ENCODE measurements at places on chromosomes 5 and 9. TPM values are rescaled to one million over a fixed set of nuclear protein-coding genes. Genes with fewer than 3 reads are reported as not detected.

- no peak for DNase-seq
- no peaks in the 10 kb centered on the region for H3K4me1 ChIP-seq
- no peak overlapping the region for H3K4me3 ChIP-seq
- H3K27ac ChIP-seq = no peak overlapping the region
- H3K36me3 ChIP-seq = no peaks in the 10 kb centered on the region
- H3K27me3 ChIP-seq = no peaks in the 10 kb centered on the region
Measured at GRCh38 chr5:54946306-54946819, 39.0 kb downstream of the ESM1 start.

DNA sequence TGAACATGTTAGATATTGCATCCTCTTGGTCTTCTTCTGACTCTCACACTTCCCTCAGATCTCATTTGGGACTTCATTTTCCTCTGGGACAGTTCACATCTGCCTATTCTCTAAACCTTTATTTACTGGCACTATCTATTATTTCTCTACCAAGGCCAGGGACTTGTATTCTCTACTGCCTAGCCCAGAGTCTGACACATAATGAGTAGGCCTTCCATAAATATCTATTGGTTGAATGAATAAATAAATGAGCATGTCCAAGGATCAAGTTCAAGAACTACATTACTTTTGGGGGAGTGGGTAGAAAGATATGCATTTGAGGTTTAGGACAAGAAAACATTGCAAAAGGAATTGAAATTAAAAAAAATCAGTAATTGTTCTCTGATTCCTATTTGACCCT is 250.3 kb downstream of the TRIM32 start:
- H3K4me3 ChIP-seq = no peak overlapping the region
- no peaks in the 10 kb centered on the region for H3K4me1 ChIP-seq
- H3K27me3 ChIP-seq = no peaks in the 10 kb centered on the region
- no peak overlapping the region for H3K27ac ChIP-seq
- DNase-seq = no peak

N4BP3 gene
- total RNA-seq = 1.7 TPM

GRXCR2 gene
- total RNA-seq = 7.7 TPM

SLC26A2 gene
- 5.9 TPM for total RNA-seq

DNA sequence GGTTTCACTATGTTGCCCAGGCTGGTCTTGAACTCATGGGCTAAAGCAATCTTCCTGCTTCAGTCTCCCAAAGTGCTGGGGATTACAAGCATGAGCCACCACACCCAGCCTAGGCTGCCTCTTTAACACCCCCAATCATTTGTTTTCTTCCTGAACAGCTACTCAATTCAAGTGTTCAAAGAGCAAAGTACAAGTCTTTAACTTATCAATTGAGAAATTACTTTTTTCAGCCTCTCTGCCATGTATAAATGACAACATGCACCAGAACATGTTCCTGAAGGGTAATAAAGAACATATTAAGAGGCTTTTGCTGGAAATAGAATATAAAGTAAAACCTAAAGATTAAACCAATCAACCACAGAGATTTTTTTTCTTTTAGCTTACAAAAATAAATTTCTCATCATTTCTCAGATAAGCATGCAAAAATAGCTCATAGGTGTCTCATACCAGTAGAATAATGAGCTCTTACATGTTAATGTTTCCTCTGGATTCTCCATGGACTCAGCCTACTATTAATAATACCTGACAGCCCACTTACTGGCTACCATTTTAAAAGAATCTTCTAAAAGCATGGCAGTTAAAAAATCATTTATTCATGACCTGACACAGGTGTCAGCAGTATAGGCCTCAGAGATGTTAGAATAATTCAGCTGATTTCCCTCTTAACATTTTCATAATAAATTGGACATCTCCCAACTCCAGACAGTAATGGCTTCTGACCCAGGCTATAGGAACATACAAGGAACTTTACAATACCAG is 60.0 kb downstream of the MCTP1 start:
- no peaks in the 10 kb centered on the region for H3K4me1 ChIP-seq
- no peak for DNase-seq
- H3K27me3 ChIP-seq = no peaks in the 10 kb centered on the region
- no peak overlapping the region for H3K4me3 ChIP-seq
- H3K36me3 ChIP-seq = no peaks in the 10 kb centered on the region

MROH2B gene
- not detected for total RNA-seq

DNA sequence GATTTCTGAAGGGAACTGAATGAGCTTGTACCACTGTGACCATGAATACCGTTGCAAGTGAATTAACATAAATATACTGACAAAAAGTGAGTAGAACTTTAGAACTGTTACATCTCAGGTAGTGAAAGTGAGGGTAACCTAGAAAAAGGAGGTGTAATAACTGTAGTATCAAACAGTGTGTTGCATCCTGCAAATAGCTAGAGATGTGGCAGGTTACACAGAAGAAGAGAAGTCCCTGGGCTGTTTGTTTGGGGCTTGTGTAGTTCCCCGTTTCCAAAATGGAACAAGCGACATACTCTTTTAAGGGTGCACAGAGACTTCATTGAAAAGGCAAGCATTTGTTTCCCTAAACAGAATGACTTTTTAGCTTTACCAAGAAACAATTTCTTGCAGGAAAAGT is 214.8 kb downstream of the NR3C1 start:
- no peak overlapping the region for H3K4me3 ChIP-seq
- no peaks in the 10 kb centered on the region for H3K27me3 ChIP-seq
- no peak for DNase-seq
- H3K36me3 ChIP-seq = no peaks in the 10 kb centered on the region

PCDHGA5 gene
- 6.8 TPM for total RNA-seq

GRCh38 chr9:100408546-100409175 is 18.3 kb upstream of the MSANTD3 start:
- peaks cover 13% of the 10 kb centered on the region for H3K27me3 ChIP-seq
- H3K36me3 ChIP-seq = no peaks in the 10 kb centered on the region
- H3K4me3 ChIP-seq = no peak overlapping the region
- no peak for DNase-seq

KIF12 gene
- total RNA-seq = not detected

DNA sequence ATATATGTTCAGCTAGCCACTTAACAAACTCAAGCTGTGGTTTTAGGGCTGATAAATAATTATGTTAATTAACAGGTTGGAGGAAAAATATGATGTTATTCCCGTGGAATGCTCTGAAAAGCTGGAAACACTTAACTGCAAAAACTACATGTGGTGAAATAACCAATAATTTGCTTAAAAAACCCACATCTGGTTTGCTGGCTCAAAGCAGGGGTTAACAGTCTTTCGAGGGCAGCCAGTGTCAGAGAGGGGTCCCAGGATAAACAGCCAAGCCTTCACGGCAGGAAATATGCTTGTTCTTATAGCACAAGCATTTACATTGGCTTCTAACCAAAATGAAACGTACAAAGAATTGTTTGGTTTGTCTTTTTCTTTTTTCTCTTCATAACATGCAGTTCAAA is 254.0 kb upstream of the GAS1 start:
- H3K27ac ChIP-seq = no peak overlapping the region
- no peaks in the 10 kb centered on the region for H3K36me3 ChIP-seq
- no peaks in the 10 kb centered on the region for H3K4me1 ChIP-seq
- H3K4me3 ChIP-seq = no peak overlapping the region

- no peaks in the 10 kb centered on the region for H3K4me1 ChIP-seq
- H3K27ac ChIP-seq = no peak overlapping the region
- no peak for DNase-seq
- peaks cover 81% of the 10 kb centered on the region for H3K36me3 ChIP-seq
- no peak overlapping the region for H3K4me3 ChIP-seq
- H3K27me3 ChIP-seq = no peaks in the 10 kb centered on the region
Measured at GRCh38 chr5:127549551-127549950, 32.1 kb downstream of the PRRC1 start.

HRH2 gene
- total RNA-seq = 78.7 TPM

DNA sequence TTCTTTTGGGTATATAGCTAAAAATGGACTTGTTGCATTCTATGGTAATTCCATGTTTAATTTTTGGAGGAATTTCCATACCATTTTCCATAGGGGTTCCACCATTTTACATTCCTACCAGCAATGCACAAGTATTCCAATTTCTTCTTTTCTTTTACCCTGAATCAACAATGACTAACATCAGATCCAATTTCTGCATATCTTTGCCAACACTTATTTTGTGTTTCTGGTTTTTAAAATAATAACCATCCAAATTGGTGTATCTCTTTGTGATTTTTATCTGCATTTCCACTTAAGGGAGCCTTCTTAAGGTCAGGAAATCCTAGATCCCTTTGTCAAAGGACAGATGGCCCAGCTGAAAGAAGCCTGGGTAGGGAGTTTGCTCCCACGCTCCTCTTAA is 29.5 kb upstream of the SMU1 start:
- no peaks in the 10 kb centered on the region for H3K36me3 ChIP-seq
- no peak overlapping the region for H3K4me3 ChIP-seq
- peaks cover 21% of the 10 kb centered on the region for H3K4me1 ChIP-seq
- no peak overlapping the region for H3K27ac ChIP-seq
- no peaks in the 10 kb centered on the region for H3K27me3 ChIP-seq
- no peak for DNase-seq

ISL1 gene
- total RNA-seq = not detected

- H3K4me1 ChIP-seq = peaks cover 16% of the 10 kb centered on the region
- no peak overlapping the region for H3K4me3 ChIP-seq
- H3K27ac ChIP-seq = peak overlapping the region; percentile 22
- no peaks in the 10 kb centered on the region for H3K27me3 ChIP-seq
- H3K36me3 ChIP-seq = no peaks in the 10 kb centered on the region
Measured at GRCh38 chr5:80707645-80708044, 52.9 kb upstream of the DHFR start.

- H3K4me1 ChIP-seq = no peaks in the 10 kb centered on the region
- no peaks in the 10 kb centered on the region for H3K36me3 ChIP-seq
- H3K4me3 ChIP-seq = no peak overlapping the region
- H3K27ac ChIP-seq = no peak overlapping the region
Measured at GRCh38 chr9:19720377-19720776, 68.5 kb downstream of the SLC24A2 start.

GRCh38 chr5:107361945-107362344 is 308.8 kb downstream of the EFNA5 start:
- H3K4me3 ChIP-seq = no peak overlapping the region
- DNase-seq = no peak
- H3K27ac ChIP-seq = no peak overlapping the region
- H3K27me3 ChIP-seq = no peaks in the 10 kb centered on the region
- peaks cover 51% of the 10 kb centered on the region for H3K4me1 ChIP-seq
- H3K36me3 ChIP-seq = no peaks in the 10 kb centered on the region

DNA sequence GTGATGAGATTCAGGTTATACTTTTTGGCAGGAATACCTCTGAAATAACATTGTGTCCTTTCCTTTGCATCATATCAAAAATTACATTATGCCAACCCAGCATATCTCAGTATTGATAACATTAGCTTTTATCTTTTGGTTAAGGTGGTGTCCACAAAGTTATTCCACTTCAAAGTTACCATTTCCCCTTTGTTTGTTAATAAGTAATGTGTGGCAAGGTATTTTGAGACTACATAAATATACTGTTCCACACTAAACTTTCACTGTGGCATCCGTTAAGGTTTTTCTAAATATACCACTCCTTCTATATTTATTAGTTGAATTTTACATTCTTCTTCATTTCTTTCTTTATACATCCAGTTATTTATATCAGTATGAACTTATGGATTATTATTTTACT is 14.1 kb upstream of the ARHGEF37 start:
- H3K27me3 ChIP-seq = no peaks in the 10 kb centered on the region
- H3K27ac ChIP-seq = no peak overlapping the region
- peaks cover 27% of the 10 kb centered on the region for H3K4me1 ChIP-seq
- no peaks in the 10 kb centered on the region for H3K36me3 ChIP-seq
- DNase-seq = no peak

- no peaks in the 10 kb centered on the region for H3K27me3 ChIP-seq
- DNase-seq = no peak
- H3K4me1 ChIP-seq = peaks cover 14% of the 10 kb centered on the region
- H3K4me3 ChIP-seq = no peak overlapping the region
Measured at GRCh38 chr5:55411876-55412275, 104.1 kb downstream of the MTREX start.

DNA sequence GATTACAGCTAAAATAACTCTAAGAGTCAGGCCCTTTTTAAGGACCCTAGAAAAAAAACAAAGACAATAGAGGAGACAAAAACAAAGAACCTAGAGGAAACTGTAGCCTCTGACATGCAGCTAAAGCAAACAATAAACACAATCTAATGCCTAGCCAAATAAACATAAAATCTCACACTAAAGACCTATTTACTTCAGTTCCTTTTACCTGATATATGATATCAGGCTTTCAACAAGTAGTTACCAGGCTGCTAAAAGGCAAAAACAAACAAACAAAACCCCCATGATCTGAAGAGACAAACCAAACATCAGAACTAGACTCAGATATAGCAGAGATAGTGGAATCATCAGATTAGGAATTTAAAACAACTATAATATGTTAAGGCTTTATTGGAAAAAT is 226.5 kb upstream of the POU5F2 start:
- DNase-seq = no peak
- H3K36me3 ChIP-seq = no peaks in the 10 kb centered on the region
- no peaks in the 10 kb centered on the region for H3K27me3 ChIP-seq

- no peaks in the 10 kb centered on the region for H3K4me1 ChIP-seq
- no peak for DNase-seq
- H3K27me3 ChIP-seq = no peaks in the 10 kb centered on the region
- H3K27ac ChIP-seq = no peak overlapping the region
- H3K36me3 ChIP-seq = no peaks in the 10 kb centered on the region
Measured at GRCh38 chr5:98163796-98164493, 609.5 kb upstream of the RGMB start.

GRCh38 chr5:138353560-138354080 is 1.1 kb downstream of the KDM3B start:
- peaks cover 7% of the 10 kb centered on the region for H3K36me3 ChIP-seq
- DNase-seq = no peak
- no peaks in the 10 kb centered on the region for H3K27me3 ChIP-seq
- H3K4me1 ChIP-seq = peaks cover 62% of the 10 kb centered on the region
- H3K4me3 ChIP-seq = peak overlapping the region; percentile 73

DNA sequence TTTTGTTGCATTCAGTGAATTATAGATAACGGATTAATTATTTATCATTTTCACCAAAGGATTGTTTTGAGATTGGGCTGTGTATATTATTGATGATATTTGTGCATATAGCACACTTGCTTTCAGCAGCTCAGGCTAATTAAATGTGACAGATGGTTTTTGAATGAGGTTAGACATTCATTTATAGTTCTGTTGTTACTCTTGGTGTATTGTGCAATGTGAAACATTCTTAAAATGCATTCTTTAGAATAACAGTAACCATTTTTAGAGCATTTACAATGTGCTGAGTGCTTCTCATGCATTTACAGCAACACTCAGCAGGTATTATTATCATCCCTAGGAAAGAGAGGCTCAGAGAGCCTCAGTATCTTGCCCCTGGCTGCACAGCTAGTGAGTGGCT is 23.8 kb downstream of the NANS start:
- no peak overlapping the region for H3K27ac ChIP-seq
- H3K4me1 ChIP-seq = peaks cover 6% of the 10 kb centered on the region
- DNase-seq = no peak
- H3K27me3 ChIP-seq = no peaks in the 10 kb centered on the region

- no peaks in the 10 kb centered on the region for H3K36me3 ChIP-seq
- H3K27me3 ChIP-seq = no peaks in the 10 kb centered on the region
- H3K4me1 ChIP-seq = peaks cover 16% of the 10 kb centered on the region
- H3K4me3 ChIP-seq = no peak overlapping the region
- no peak overlapping the region for H3K27ac ChIP-seq
- DNase-seq = no peak
Measured at GRCh38 chr5:112472614-112473013, 53.5 kb upstream of the EPB41L4A start.

PTGR1 gene
- total RNA-seq = 27.4 TPM

- no peaks in the 10 kb centered on the region for H3K4me1 ChIP-seq
- peaks cover 18% of the 10 kb centered on the region for H3K36me3 ChIP-seq
- H3K4me3 ChIP-seq = no peak overlapping the region
- no peak overlapping the region for H3K27ac ChIP-seq
- DNase-seq = no peak
Measured at GRCh38 chr9:129875687-129876395, 40.6 kb downstream of the USP20 start.

Measured in heart right ventricle (tissue), 16 donors.